Left forelimb (tissue), 1 donor: ENCODE measurements at places on chromosomes 2 and 18.

- no peak for DNase-seq
Observed at GRCh38 chr2:109660046-109660860, 46.1 kb downstream of the SOWAHC start.

GRCh38 chr2:105909215-105909614 lies 164.5 kb downstream of the NCK2 start:
- no peak for DNase-seq

DNA sequence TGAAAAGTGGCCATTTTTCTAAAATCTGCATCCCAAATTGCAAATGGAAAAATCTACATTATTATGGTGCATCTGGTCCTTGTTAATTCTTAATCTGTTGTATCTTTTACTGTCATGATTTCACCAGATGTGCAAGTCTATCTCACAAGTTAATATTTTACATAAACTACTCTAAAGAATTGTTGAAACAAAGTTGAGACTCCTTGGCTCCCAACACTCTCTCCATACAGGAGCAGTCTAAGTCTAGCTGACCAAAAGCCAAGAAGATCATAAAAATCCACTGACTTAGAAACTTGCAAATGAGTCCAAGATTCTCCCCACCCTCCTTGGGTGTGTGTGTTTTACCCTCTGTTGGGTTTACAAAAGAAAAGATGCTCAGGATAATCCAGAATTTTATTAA lies 85.1 kb downstream of the NCKAP5 start:
- no peak for DNase-seq

DNA sequence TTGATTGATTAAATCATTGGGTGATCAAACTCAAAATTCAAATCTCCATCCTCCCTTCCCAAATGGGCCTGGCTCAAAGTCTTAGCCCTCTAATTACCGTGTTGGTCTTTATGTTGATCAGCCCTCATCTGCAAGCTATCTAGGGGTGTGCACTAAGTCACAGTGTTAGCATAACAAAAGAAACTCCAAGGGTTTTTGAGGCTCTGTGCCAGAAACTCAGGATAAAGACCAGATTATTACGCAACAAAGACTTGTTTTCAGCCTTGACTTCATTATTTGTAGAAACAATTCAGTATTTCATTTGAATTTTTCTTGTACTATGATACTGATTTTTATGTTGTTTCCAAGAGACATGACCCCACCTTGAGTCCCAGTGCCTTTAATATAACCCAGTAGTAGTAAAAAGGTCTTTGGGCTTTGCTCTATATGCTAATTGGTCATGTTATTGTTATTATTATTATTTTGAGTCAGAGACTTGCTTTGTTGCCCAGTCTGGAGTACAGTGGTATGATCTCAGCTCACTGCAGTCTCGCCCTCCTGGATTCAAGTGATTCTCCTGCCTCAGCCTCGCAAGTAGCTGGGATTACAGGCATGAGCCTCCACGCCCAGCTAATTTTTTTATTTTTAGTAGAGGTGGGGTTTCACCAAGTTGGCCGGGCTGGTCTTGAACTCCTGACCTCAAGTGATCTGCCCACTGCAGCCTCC lies 13.9 kb downstream of the PSMD14 start:
- no peak for DNase-seq

DNA sequence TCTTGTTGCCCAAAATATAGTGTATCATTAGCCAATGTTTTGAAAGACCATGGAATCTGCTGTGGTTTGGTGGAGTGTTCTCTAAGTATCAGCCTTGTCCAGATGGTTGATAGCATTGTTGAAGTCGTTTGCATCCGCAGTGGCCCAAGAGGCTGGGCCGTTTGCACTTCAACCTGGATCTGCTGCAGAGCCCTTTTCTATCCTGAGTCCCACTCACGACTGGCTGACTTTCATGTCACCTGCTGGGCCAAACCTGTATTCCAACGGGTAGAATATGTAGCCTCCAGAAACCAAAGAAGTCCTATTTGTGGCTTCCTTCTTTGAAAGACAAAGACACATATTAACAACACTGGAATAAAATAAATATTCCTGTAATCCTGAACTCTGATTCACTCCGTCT lies 1154.1 kb downstream of the RPIA start:
- no peak for DNase-seq

DNA sequence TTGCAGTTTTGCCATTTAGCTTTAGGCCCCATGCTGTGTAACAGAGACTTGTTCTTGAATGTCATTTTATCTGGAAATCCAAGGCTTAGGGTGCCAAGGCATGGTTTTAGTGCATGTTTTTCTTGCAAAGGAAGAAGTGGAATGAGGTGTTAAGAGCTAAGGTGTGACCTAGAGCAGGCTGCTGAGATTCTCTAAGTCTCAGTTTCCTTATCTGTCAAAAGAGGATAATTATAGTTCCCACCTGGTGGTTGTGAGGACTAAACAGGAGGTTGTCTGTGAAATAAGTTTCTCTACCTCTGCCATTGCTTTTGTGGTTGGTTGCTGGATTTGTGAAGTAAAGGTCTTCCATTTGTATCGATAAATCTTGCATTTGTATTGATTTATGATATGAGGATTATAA lies 82.0 kb downstream of the TANC1 start:
- no peak for DNase-seq
